CD4-positive, alpha-beta T cell (primary cell): ENCODE measurements at places on chromosomes 5 and 9.

DNA sequence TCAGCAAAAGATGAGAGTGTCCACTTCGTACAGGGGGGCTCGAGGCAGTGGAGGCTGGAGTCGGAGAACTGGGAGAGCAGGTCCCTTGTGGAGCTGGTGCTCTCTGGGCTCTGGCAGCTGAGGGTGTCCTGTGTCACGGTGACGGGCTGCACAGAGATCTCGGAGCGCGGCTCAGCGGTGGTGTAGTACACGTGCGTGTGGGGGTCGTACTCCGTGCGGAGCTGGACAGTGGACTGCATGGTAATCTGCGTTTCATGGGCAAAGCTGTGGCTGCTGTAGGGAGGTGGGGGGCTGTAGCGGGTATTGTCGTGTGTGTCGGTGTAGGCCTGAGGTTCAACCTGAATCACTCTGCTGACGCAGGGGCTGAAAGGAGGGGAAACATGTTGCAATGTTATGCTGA is 48.0 kb downstream of the PTCH1 start:
- H3K27me3 ChIP-seq = no peaks in the 10 kb centered on the region
- peaks cover 19% of the 10 kb centered on the region for H3K36me3 ChIP-seq
- DNase-seq = no peak

DNA sequence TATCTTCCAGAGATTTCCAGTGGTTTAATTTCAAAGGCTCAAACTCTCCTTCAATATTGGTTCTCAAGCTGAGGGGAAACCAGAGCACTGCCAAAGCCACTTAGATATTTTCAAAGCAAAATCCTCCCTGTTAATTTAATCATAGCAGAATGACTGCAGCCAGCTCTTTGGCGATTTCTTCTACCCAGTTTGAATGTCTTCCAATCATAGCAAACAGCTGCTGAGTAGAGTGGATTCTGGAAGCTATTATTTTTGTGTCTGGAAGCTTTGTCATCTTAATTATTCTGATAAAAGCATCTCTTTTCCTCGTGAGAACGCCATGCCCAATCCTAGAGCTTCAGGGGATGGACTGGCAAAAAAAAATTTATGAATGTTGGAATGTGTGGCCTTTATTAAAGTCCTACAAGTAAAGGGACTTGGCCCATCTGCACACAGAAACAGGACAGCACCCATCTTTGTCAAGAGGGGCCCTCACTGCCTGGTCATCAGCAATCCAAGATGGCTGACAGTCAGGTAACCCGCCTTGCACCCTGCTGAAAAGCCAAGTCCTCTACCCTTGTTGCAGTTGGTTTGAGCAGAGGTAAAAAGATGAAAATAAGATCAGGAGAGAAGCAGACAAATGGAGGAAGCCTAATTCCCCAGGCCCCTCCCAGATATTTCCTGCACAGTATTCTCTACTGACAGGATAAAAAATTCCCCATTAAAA is 125.1 kb downstream of the SUSD1 start:
- no peaks in the 10 kb centered on the region for H3K36me3 ChIP-seq
- no peak for DNase-seq
- peaks cover 7% of the 10 kb centered on the region for H3K4me1 ChIP-seq
- H3K27me3 ChIP-seq = no peaks in the 10 kb centered on the region
- H3K27ac ChIP-seq = no peak overlapping the region

DNA sequence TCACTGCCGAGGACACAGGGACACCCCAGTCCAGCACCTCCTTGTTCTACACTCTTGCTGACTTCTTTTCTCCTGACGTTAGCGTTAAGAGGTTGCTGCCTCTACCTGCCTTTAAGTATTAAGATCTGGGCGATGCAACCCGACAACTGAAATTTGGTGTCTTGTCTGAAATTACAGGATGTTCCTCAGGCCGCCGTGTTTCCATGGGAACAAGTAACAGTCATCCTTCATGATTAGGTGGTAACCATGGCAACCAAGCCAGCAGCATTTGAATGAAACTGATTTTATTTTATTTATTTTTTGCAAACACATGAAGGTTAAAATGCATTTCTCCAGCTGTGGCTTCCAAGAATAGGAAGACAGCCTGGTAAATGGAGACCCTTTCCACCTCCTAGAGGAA is 20.8 kb downstream of the DAB2IP start:
- H3K36me3 ChIP-seq = no peaks in the 10 kb centered on the region
- peaks cover 7% of the 10 kb centered on the region for H3K27me3 ChIP-seq
- no peaks in the 10 kb centered on the region for H3K4me1 ChIP-seq
- no peak overlapping the region for H3K27ac ChIP-seq

DNA sequence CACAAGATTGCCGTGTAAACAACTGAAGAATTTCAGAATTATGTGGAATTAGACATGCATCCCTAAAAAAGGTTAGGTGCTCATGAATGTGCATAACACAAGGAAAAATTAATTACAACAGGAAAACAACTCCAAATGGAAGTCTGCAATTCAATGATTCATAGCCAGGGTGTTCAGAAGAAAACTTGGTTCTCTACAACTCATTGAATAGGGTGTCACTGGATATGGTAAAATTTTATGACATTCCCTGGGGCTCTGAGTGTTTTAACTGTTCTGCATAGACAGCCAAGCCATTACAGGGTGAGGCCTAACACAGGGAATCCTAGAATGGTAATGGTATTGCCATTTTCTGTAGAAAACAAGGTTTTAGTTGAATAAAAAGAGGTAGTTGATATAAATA is 24.4 kb upstream of the ZSWIM6 start:
- no peak for DNase-seq
- no peak overlapping the region for H3K27ac ChIP-seq

- peaks cover 35% of the 10 kb centered on the region for H3K4me1 ChIP-seq
- H3K4me3 ChIP-seq = no peak overlapping the region
- H3K27me3 ChIP-seq = no peaks in the 10 kb centered on the region
- H3K27ac ChIP-seq = no peak overlapping the region
- H3K36me3 ChIP-seq = peaks cover 47% of the 10 kb centered on the region
Measured at GRCh38 chr9:35105571-35106342, 2.8 kb upstream of the STOML2 start.

GRCh38 chr5:147939431-147940114 is 33.2 kb upstream of the C5orf46 start:
- no peaks in the 10 kb centered on the region for H3K4me1 ChIP-seq
- H3K27ac ChIP-seq = no peak overlapping the region
- no peaks in the 10 kb centered on the region for H3K27me3 ChIP-seq
- H3K4me3 ChIP-seq = no peak overlapping the region
- H3K36me3 ChIP-seq = no peaks in the 10 kb centered on the region

DNA sequence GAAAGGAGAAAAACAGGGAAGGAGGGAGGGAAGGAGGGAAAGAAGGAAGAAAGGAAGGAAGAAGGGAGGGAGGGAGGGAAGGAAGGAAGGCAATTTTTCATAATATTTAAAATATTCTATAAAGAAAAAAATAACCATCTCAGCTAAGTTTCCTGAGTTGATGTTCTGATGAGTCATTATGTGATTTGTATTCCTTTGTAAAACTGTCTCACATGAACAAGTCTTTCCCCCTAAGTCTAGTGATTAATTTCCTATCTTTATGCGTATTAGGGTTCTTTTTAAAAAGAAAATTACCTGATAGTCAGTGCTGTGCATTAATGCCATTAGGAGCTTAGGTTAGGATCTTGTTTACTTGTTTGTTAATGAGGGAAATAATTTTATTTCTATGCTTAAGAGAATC is 94.1 kb downstream of the RASEF start:
- H3K27ac ChIP-seq = no peak overlapping the region
- H3K4me1 ChIP-seq = no peaks in the 10 kb centered on the region
- H3K4me3 ChIP-seq = no peak overlapping the region
- no peaks in the 10 kb centered on the region for H3K36me3 ChIP-seq
- DNase-seq = no peak
- H3K27me3 ChIP-seq = no peaks in the 10 kb centered on the region

DNA sequence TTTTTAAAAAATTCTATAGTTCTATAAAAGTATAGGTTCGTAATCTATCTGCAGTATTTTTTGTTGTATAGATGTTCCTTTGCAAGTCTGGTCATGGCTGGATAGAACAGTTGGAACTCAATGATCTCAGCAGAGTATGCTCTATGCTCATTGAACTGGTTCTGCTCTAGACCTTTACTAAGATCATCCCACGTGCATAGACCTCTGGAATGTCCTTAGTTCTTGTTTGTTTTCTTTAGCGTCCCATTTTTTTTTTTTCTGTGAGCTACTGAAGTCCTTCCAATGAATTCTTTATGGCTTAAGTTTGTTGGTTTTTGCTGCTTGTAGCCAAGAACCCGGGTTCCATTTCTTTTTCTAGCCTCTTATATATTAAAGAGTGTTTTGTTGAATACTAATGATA is 3.5 kb downstream of the TMEM38B start:
- no peak for DNase-seq
- no peak overlapping the region for H3K4me3 ChIP-seq
- H3K27me3 ChIP-seq = no peaks in the 10 kb centered on the region
- no peak overlapping the region for H3K27ac ChIP-seq

DNA sequence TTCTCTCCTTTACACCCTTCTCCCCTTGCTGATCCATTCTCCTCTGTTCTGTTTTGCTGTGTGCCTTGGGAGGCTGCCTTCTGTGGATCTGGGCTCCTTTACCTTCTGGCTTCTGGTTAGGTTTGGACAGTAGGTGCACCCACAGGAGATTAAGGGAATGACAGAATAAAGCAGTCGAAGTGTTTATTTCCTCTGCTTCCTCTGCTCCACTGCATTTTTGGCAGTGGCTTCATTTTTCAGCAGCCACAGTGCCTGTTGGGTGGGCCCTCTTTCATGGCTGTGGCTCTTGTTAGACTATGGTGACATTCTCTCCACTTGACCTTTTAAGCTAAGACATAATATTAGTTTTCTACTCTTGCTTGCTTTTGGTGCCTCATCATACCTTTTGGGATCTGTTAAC is 144.1 kb downstream of the CCDC171 start:
- H3K4me3 ChIP-seq = no peak overlapping the region
- DNase-seq = no peak
- H3K27ac ChIP-seq = no peak overlapping the region
- no peaks in the 10 kb centered on the region for H3K36me3 ChIP-seq
- no peaks in the 10 kb centered on the region for H3K4me1 ChIP-seq
- H3K27me3 ChIP-seq = no peaks in the 10 kb centered on the region

DNA sequence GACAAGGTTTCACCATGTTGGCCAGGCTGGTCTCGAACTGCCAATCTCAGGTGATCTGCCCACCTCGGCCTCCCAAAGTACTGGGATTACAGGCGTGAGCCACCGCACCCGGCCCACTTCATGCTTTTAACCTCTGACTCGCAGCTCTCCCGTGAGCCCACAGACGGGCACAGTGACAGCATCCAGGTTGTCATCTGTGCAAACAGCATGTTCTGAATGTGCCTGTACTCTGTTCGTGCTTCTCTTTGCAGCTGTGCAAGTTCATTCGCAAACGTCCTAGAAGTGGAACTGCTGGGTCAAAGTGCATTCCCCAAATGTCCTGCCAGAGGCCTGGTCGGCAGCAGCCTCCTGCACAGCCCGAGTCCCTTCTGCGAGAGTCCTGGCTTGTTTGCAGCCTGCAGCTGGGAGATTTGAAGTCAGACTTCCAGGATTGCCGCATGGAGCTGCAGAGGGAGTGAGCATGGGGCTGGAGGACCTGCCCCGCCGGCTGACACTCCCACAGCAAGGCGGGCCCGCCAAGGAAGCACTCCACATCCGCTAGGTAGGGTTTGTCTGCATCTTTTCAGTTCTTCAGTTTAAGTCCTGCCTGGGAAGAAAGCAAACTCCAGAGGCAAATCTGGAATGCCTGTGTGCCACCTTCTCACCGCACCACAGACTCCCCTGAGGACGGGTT is 3.4 kb downstream of the BRD3OS start:
- no peak overlapping the region for H3K4me3 ChIP-seq
- no peak for DNase-seq
- peaks cover 13% of the 10 kb centered on the region for H3K4me1 ChIP-seq
- H3K27me3 ChIP-seq = no peaks in the 10 kb centered on the region

DNA sequence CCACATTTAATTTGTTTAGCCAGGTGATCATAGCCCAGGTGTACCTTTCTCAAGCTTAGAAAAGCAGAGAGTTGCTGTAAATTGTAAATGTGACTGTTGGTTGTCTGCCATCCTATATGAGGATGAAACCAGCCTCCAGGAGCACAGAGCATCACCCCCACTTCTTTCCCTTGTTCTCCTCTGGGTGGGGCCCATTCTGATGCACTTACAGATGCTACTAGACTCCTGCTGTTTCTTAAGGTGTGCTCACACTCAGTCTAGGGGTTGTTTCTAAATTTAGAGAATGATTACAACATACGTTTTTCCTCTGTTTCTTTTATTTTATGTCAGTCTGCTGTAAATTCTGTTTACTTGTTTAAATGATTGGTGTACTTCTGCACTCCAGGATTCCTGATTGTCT is 10.5 kb downstream of the PTCD2 start:
- peaks cover 55% of the 10 kb centered on the region for H3K36me3 ChIP-seq
- H3K4me3 ChIP-seq = no peak overlapping the region
- H3K27me3 ChIP-seq = no peaks in the 10 kb centered on the region
- DNase-seq = no peak
- no peaks in the 10 kb centered on the region for H3K4me1 ChIP-seq

GRCh38 chr9:134440636-134441226 is 114.5 kb downstream of the RXRA start:
- H3K27me3 ChIP-seq = peaks cover 6% of the 10 kb centered on the region
- no peaks in the 10 kb centered on the region for H3K36me3 ChIP-seq
- no peak for DNase-seq
- peaks cover 25% of the 10 kb centered on the region for H3K4me1 ChIP-seq

DNA sequence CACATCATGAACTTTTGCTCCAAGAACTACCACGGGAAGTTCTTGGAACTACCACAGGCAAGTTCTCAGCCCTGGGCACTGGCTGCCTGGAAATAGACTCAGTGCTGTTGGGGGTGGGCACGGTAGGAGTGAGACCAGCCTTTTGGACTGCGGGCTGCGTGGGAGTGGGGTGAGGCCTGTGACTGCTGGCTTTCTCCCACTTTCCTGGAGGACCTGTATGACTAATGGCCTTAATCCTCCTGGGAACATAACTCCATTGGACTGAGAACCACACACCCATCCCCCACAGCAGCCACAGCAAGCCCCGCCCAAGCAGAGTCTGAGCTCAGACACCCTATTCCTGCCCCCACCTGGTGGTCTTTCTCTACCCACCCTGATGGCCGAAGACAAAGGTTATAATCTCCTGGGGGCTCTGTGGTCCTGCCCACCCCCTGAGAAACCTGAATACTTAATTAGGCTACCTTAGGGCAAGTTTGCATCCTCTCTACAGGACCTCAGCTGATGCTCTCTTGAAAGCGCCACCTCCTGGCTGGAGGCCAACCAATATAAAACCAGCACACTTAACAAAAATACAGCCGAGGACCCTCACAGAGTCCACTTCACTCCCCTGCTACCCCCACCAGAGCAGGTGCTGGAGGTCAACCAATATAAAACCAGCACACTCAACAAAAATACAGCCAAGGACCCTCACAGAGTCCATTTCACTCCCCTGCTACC is 112.6 kb downstream of the CACNA1B start:
- no peak for DNase-seq
- no peaks in the 10 kb centered on the region for H3K36me3 ChIP-seq
- H3K4me1 ChIP-seq = no peaks in the 10 kb centered on the region
- no peak overlapping the region for H3K4me3 ChIP-seq
- H3K27ac ChIP-seq = no peak overlapping the region
